CD8-positive, alpha-beta memory T cell (primary cell): ENCODE measurements at places on chromosomes 7 and 10. TPM values are rescaled to one million over a fixed set of nuclear protein-coding genes. Genes with fewer than 3 reads are reported as not detected.
A peak's percentile ranks its signal among the peaks of the same experiment; 100 is the strongest.

DNA sequence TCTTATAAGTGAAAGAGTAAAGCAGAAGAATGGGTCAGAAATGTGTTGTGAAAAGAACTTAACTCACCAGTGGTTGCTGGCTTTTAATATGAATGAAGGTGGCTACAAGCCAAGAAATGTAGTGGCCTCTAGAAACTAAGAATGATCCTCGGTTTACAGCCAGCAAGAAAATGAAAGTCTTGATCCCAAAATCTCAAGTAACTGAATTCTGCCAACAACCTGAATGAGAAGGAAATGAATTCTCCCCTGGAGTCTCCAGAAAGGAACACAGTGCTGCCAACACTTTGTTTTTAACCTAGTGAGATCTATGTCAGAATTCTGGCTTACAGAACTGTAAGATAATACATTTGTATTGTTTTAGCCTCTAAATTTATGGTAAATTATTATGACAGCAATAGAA is 193.0 kb downstream of the FZD1 start:
- DNase-seq, result no peak

The ADGRA1 gene
- total RNA-seq, result not detected

- no peak for DNase-seq
Measured at GRCh38 chr10:111117528-111118277, 40.9 kb downstream of the ADRA2A start.

DNA sequence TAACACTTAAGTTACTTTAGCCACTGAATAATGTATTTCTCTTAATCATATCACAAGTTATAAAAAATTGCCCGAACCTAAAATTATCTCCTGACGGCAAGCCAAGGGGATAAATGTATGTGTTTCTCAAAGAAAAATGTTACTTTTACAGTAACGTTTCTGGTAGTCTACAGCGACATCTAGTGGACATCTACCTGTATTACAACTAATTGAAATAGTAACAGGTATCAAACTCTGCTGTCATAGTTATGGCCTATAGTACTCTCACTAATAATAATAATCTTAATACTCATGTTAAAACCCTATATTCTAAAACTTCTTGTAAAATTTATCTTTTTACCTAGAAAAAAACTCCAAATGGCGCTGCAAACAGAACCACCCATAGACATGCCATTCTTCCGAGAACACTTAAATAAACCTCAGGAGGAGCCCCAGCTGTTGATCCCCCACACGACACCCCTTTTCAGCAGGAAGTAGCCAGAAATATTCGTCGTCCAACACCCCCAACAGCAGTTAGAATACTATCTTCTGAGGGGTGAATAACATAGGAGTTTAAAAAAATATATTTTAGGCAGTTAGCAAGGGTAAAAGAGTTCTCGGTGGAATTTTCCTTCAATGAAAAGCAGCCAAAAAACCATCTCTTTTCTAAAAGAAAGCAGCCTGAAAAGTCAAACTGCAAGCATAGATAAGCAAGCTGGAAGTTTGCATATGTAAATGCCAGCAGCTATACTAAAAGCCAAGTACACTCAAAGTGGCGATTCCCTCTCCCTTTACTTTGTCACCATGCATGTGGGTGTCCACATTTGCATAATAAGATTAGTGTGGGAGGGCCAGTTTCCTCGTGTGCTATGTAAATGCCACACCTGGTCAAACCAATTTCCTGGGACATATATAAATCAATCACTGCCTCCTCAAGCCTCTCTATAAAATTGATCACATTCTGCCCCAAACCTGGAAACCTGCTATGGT is 40.5 kb upstream of the ZNF107 start:
- DNase-seq, result peak; percentile 11

The CPXM2 gene
- total RNA-seq, result not detected

The YAE1 gene
- total RNA-seq, result 13.4 TPM
